Omental fat pad (tissue), 4 donors: ENCODE measurements at places on chromosomes 4 and X.

DNA sequence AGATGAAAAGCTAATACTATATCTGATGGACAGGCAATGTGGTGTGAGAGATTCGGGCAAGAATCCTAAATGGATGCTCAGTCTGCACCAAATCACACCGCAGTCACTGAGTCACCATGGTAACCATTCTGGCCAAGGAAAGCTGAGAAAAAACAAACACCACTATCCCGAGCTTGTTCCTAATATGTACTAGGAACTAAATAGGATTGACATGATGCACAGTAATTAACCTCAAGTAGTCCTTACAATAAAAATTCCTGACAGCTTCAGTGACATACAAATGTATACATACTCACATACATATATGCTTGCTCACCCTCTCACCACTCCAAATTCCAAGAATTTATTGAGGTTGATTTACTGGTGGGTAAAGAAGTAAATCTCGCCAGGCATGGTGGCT is 1.1 kb upstream of the RAB40A start:
- DNase-seq: no peak

DNA sequence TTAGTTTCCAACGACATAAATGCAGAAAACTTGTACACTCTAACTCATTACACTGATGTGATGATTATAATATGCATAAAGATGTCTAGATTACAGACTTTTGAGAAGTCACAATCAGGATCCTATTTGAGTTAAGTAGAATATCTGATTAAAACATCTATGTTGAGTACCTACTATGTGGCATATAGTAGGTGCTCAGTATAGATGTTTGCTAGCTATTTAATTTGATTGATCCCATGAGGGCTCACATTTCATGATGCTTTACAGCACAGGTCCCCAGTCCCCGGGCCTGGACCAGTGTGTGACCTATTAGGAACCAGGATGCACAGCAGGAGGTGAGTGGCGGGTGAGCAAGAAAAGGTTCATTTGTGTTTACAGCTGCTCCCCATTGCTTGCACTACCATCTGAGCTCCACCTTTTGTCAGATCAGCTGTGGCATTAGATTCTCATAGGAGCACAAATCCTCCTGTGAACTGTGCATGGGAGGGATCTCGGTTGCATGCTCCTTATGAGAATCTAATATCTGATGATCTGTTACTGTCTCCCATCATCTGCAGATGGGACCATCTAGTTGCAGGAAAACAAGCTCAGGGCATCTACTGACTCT is 33.0 kb upstream of the CXCL8 start:
- no peak for DNase-seq

- DNase-seq: no peak
Measured at GRCh38 chr4:146255463-146255862, 41.1 kb downstream of the REELD1 start.

- DNase-seq: no peak
Measured at GRCh38 chr4:78665216-78665770, 110.9 kb upstream of the BMP2K start.

GRCh38 chrX:131729295-131729694 is 185.4 kb downstream of the OR13H1 start:
- DNase-seq: peak; percentile 63

DNA sequence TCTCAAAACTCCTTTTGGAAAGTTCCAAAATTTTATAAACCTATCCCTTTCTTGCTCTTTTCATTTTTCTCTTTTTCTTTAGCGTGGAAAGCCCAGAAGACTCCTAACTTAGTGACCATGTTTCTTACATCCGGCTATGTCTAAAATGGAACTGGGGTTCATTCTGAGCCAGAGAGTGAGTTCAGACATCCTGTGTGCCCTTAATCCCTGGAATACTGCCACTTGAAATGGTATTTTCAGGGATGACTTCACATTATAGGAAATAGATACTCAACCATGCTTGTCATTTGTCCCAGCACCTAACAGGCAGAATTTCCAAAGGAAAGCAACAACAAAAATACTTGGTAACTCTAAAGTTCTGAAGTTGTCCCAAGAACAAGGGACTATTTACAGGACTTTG is 379.6 kb downstream of the ARHGAP24 start:
- no peak for DNase-seq

DNA sequence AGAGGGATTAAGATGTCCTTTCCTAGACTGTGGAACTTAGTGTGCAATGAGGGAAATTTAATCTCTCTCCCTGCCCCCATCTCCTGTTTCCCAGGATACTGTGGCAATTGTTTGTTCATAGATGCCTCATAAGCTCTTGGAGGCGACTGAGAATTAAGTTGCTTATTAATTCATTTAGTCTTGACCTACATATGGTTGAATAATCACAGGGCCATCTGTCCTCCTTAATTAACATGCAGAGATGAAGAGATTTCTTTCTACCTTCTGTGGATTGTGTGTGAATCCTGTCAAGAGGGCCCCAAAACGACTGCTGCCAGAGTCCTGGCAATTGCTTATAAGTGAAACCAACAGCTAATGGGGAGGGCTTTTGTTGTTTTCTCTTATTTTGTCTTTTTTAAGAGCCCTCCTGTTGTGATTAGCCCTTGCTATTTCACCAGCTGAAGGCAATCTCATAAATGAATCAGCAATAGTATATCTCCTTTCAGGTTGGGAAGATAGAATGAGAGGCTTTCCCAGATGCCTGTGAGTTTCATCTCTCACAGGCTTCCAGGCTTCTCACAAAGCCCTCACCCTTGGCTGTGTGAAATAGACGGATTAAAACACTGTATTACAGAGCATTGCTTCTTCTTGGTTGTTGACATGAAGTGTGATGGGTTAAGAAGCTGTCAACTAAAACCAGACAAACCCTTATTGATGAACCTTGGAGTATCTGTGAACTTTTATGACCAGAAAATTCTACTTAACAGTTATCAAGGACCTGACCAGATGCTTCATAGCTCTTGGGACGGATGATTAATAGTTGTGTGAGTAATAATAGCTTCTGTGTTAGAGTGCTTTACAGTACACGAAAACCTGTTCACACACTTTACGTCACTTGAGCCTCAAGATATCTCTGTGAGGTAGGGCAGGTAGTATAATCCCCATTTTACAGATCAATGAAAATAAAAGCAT is 58.5 kb downstream of the PGRMC2 start:
- DNase-seq: no peak

- DNase-seq: no peak
Measured at GRCh38 chr4:154606728-154607723, 5.4 kb downstream of the FGG start.

- DNase-seq: no peak
Measured at GRCh38 chrX:15748841-15749240, 10.8 kb downstream of the CA5B start.

DNA sequence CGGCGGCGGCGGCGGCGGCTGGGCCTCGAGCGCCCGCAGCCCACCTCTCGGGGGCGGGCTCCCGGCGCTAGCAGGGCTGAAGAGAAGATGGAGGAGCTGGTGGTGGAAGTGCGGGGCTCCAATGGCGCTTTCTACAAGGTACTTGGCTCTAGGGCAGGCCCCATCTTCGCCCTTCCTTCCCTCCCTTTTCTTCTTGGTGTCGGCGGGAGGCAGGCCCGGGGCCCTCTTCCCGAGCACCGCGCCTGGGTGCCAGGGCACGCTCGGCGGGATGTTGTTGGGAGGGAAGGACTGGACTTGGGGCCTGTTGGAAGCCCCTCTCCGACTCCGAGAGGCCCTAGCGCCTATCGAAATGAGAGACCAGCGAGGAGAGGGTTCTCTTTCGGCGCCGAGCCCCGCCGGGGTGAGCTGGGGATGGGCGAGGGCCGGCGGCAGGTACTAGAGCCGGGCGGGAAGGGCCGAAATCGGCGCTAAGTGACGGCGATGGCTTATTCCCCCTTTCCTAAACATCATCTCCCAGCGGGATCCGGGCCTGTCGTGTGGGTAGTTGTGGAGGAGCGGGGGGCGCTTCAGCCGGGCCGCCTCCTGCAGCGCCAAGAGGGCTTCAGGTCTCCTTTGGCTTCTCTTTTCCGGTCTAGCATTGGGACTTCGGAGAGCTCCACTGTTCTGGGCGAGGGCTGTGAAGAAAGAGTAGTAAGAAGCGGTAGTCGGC is 528 bp downstream of the FMR1 start:
- no peak for DNase-seq

DNA sequence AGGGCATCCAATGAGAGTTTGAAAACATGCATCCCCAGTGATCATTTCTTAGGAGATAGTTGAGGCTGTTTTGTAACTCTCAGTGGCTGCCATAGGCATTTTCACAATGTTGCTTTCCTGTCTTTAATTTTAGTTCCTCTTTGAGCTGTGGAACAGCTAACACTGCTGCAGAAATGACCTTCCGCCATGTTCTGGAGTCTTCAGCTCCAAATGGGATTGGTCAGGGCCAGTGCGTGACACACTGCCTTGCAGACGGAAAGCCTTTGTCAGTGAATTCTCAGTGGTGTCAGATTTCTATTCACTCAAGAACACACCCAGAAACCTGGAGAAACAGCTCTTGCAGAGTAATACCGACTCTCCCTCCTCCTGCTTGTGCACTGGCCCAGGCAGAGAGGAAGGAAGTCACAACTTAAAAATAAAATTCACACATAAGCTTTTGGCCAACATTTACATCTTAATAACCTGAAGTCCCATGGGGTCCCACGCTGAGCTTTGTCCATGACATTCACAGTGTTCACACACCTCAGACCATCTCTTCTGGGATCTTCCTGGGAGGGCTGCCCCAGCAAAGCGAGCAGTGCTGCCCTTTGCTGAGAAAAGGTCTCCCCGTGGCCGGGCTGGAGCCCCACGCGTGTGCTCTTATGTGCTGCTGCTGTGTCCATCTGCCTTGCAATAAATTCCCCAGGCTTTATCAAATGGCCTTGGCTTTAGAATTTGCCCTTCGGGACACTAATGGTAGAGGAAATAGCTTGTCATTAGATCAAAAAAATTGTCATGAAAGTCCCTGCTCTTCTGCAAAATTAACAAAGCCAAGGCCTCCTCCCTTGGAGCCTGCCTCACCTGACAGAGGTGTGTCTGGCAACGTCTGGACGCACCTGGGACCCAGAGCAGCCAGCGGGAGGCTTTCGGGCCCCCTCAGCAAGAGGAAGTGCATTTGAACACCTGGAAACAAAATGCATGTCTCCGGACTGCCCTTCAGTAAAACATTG is 126.8 kb downstream of the IRF2 start:
- DNase-seq: no peak

DNA sequence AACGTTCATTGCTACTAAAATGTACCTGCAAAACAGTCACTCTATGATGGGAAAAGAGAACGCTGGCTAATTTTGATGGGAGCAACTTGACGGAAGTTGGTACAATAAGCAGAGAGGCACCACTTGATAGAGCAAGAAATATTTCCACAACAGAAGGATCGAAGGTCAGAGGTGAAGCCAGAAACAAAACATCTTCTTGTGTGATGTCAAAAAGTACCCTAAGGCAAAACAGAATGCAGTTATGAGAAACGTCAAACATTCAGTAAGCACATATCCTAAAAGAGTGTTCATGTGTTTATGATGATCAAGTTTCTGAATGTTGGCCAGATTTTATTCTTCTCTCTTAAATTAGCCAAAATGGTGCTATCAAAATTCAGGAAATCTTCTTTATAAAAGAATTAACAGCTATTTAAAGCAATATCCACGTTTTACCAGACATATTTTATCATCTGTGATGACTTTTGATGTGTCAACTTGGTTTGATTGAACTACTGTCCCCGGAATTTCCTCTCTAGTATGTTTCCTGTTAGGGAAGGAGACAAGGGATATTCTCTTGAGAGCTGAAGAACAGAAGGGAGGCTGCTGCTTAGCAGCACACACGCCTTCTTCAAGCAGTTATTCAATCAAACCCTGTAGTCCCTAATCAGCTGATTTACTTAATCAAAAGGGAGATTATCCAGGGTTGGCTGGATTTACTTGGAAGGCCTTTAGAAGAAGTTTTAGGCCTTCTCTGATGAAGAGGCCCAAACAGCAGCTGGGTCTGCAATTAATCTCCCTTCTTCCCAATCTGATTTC is 15.7 kb downstream of the AASDH start:
- no peak for DNase-seq

DNA sequence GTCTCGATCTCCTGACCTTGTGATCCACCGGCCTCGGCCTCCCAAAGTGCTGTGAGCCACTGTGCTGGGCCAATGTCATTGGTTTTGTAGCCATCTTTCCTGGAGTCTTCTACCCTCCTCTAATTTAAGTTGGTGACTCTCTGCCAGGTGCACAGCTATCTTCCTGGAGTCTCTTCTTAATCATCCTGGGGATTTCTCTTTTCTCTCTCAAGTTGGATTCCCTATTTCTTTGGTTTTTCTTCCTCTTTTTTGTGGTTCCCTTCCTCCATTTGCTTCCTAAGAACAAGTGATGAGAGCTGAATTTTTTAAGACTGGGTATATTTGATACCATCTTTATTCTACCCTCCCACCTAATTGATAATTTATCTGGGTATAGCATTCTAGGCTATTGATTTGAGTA is 113.8 kb downstream of the SYNPO2 start:
- DNase-seq: no peak

- no peak for DNase-seq
Measured at GRCh38 chrX:98067611-98068010, 1183.9 kb downstream of the RPA4 start.

DNA sequence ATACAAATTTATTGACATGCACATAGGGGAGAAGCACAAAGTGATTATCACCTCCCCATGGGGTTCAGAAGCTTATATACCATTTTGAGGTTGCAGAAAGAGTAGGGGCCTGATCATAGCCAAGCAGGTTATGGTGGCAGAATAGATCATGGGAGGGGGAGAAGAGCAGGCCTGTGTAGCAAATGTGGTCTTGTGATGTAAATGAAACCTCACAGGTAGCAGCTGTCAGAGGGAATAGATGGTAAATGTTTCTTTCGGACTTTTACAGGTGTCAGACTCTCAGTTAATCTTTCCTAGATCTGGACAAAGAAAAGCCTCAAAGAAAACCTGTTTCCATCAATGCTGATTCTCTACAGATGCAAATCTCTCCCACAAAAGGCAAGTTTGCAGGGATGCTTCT is 84.4 kb downstream of the CFAP299 start:
- no peak for DNase-seq

DNA sequence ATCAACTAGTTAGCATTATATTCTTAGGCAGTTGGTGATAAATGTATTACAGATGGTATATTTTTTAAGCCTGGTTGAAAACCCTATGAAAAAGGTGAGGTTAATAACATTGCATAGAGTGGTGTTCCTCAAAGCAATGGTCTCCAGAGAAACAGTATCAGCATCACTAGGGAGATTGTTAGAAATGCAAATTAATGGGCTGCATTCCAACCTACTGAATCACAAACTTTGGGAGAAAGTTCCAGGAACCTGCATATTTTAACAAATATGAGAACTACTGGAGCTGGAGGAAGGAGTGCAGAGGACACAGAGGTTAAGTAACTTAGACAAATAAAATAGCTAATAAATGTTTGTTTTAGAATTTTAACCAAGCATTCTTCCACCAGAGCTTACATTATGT is 166.9 kb upstream of the PCDH10 start:
- no peak for DNase-seq

DNA sequence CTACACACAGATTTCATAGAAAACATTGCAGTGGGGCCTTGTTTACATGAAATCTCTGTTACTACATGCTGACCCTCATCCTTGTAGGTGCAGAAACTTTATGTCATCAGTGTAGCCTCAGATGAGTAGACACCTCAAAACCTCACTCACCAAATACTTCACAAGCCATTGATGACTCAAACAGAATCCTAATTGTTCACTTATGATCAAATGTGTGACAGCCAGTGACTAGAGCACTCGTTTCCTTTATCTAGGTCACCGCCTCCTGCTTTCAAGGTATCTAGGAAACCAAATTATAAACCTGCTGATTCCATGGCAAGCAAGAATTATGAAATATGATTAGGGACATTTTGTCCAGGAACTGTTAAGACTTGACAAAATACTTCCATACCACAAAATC is 255.8 kb upstream of the GPRIN3 start:
- DNase-seq: no peak
